HT-29 (cell line): ENCODE measurements at places on chromosomes 3 and 15. TPM values are rescaled to one million over a fixed set of nuclear protein-coding genes. Genes with fewer than 3 reads are reported as not detected.

ATP2C1 gene
- total RNA-seq, result 20.9 and 29.3 TPM in 2 replicates

GRCh38 chr3:155386919-155387318 is 93.4 kb upstream of the STRIT1 start:
- no peak for DNase-seq

- DNase-seq, result peak; percentile 44
Observed at GRCh38 chr3:124845406-124845805, 41.8 kb downstream of the ITGB5 start.

DNA sequence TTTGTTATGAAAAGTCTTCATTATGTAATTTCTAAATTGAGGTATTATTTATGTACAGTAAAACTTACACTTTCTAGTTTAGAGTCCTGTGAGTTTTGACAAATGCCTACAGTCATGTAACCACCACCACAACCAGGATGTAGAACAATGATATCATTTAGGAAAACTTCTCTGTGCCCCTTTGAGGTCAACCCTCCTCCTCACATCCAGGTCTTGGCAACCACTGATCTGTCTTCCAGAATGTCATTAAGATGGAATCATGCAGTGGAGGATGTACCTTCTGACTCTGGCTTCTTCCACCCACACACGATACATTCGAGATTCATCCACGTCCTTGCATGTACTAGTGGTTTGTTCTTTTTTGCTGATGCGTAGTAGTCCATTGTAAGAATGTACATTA is 23.2 kb downstream of the MINAR1 start:
- no peak for DNase-seq

DNA sequence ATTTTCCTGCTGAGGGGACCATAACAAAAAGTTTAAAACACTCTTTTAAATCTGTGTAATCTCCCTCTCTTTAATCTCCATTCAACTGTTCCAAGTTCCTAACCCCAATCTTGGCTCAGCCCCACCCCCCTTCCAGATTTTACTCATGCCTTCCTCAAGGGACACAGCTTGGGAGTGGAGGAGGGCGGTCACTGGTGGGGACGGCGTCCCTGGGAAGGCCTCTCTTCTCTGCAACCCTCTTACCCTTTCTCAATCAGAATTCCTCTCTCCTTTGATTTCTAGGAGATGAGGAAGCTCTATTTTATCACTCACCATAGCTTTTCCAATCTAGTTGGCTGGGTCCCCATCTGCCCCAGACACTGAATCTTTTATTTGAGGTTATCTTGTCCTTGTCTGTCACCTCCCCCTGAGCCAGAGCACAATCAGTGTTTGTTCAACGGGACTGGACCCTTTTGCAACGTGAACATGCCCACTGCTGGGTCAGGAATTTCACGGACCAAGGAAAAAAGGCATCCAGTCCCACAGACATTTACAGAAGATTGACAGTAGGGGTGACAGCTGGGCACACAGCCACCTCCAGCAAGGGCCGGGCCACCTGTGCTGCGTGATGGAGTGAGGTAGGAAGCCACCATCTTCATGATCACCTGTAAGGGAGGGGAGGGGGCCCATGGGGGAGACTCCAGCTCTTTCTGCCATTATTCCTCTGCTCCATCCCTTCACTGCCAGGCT is 84.0 kb upstream of the HERC1 start:
- DNase-seq, result no peak

- no peak for DNase-seq
Observed at GRCh38 chr3:50573566-50574443, 4.5 kb downstream of the HEMK1 start.
